Activated CD4-positive, alpha-beta T cell treated with anti-CD3 and anti-CD28 coated beads, Interleukin-2, amount 10 ng/mL, durations not matched to agents 7 days and 5 days (primary cell): ENCODE measurements at places on chromosomes 6 and 20.

GRCh38 chr6:31476515-31477139, 21.3 kb upstream of the MICB start:
- no peak overlapping the region for H3K27ac ChIP-seq
- H3K4me1 ChIP-seq: peaks cover 12% of the 10 kb centered on the region
- no peak overlapping the region for H3K4me3 ChIP-seq
- H3K36me3 ChIP-seq: peaks cover 4% of the 10 kb centered on the region
- peak; percentile 5 for DNase-seq

- no peaks in the 10 kb centered on the region for H3K4me1 ChIP-seq
- no peak for DNase-seq
- H3K27ac ChIP-seq: no peak overlapping the region
- H3K36me3 ChIP-seq: no peaks in the 10 kb centered on the region
- no peak overlapping the region for H3K4me3 ChIP-seq
- H3K27me3 ChIP-seq: peaks cover 2% of the 10 kb centered on the region
Observed at GRCh38 chr6:71342772-71343171, 54.2 kb downstream of the OGFRL1 start.

DNA sequence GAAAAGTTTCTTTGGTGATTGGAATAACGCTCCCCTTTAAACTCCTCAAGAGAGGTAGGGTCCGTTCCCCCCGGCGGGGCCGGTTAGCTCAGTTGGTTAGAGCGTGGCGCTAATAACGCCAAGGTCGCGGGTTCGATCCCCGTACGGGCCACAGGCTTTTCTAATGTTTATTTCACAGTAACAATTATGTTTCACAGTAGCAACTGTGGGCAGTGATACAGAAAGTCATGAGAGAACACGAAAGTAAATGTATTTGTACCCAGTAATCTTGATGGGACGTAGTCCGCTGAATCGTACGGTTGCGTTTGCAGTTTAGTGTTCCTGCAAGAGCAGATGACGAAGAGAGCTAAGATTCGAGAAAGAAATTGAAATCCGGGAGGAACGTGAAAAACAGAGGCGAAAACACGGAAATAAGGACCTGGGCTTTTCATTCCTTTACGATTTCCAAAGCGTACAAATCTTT, 505.5 kb downstream of the PRIM2 start:
- DNase-seq: no peak
- peaks cover 30% of the 10 kb centered on the region for H3K27me3 ChIP-seq
- no peak overlapping the region for H3K4me3 ChIP-seq
- H3K36me3 ChIP-seq: no peaks in the 10 kb centered on the region

DNA sequence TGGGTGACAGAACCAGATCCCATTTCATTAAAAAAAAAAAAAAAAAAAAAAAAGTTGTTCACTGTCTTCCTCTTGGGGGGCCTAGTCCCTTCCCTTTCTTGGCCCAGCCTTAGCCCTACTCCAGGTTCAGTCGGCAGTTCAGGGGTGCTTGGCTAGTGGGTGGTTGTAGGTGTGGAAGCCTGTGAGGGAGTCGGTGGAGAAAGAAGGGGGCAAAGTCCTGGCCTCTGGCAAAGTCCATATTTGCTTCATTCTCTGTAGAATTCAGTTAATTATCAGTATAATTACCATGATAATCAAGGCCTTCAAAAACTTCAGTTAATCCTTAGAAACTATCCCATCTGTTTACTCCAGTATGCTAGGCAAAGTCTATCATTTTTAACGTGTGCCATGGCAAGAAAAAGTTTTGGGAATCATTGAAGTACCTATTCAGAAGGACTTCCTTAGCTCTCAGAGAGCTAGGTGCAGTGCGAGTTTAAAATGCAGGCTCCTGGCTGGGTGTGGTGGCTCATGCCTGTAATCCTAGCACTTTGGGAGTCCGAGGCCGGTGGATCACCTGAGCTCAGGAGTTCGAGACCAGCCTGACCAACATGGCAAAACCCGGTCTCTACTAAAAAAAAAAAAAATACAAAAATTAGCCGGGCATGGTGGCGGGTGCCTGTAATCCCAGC, 205.7 kb upstream of the ARG1 start:
- peaks cover 13% of the 10 kb centered on the region for H3K4me1 ChIP-seq
- H3K4me3 ChIP-seq: no peak overlapping the region
- DNase-seq: no peak
- H3K36me3 ChIP-seq: no peaks in the 10 kb centered on the region
- no peak overlapping the region for H3K27ac ChIP-seq

DNA sequence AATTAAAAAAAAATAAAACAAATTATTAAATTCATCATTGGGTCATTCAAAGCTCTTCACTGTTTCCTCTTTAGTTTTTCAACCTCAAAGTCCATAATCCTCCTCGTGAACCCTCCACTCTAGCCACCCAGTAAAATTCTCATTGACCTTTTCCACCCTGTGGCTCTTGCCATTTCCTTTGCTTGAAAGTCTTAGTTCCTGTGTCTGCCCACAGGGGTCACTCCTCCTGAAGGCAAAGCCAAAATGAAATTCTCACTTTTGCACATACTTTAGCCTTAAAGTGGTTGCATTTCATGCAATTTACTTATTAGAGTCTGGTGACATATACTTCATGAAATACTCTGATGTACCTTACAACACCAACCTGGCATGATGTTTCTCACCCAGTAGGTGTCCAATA, 263.7 kb downstream of the BMP2 start:
- H3K27ac ChIP-seq: no peak overlapping the region
- H3K36me3 ChIP-seq: no peaks in the 10 kb centered on the region
- H3K27me3 ChIP-seq: no peaks in the 10 kb centered on the region
- no peaks in the 10 kb centered on the region for H3K4me1 ChIP-seq
- no peak overlapping the region for H3K4me3 ChIP-seq
